Cortex of kidney (tissue), 1 donor: ENCODE measurements at places on chromosomes 4 and X.

DNA sequence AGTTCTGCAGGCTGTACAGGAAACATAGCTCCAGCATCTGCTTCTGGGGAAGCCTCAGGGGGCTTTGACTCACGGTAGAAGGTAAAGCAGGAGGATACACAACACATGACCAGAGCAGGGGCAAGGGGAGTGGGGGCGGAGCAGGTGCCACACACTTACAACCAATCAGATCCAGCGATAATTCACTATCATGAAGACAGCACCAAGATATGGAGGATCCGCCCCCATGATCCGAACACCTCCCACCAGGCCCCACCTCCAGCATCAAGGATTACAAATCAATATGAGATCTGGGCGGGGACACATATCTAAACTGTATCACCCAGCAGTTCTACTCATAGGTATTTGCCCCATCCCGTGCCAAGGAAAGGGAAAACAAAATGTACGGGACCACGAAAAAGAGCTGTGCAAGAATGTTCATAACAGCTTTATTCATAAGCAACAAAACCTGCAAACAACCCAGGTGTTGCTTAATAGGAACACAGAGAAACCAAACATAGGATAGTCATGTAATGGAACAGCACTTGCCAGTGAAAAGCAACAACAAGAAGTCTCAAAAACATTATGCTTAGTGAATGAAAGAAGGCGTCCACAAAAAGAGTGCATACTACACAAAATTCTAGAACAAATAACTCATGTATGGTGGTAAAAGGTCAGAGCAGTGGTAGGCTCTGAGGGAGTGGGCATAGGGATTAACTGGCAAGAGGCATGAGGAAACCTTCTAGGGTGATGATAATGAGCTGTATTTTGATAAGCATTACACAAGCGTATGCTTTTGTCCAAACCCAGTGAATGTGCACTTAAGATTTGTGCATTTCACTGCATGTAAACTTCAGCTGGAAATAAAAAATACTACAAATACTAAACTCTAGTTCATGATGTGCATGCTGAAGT is 130.9 kb upstream of the FAM9B start:
- DNase-seq, result no peak

DNA sequence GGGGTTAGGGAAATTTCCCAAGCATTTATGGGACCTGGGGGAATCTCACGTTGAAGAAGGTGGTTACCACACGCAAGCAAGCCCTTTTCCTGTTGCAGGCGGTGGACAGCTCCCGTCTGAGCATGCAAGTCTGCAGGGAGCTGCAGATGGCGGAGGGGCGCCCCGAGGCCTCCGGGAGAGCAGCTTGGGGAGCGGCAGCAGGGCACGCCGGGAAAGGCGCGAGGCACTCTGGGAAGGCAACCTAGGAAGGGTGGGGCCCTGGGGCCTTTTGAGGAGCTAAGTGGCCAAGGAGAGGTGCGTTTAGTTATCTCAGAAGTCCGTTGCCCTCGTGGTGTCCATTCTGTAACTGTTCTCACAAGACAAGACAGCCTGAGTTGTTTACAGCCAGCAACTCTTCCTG is 57.0 kb upstream of the SLC25A4 start:
- DNase-seq, result no peak

DNA sequence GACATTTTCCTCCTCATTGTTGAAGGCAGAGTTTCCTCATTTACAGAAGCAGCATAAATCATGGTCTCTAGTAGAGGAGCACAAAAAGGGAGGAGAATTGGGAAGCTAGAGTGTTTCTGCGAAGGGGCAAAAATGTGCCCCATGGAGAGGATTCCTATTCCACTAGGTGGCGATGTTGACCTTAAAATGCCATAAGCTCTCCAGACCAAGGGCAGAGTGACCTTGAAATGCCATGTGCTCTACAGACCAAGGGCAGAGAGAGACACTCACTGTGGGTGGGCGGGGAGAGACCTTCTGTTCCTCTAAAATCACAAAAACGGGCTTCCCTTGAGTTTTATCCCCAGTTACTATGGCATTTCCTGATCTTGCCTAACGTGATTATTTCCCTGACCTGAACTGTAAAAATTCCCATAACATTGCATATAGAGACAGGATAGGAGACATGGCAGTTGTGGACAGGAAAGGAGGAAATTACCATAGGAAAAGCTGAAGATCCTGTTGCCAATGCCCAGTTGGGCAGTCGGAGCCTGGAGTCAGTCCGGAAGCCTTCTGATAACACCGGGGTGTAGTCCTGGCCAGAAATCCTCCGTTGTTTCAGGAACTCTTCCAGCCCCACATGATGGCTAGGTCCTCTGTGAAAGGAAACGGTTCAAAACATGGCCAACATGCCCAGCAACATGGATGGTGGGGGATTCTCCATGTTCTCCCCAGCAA is 567.7 kb downstream of the MAGEB5 start:
- no peak for DNase-seq

DNA sequence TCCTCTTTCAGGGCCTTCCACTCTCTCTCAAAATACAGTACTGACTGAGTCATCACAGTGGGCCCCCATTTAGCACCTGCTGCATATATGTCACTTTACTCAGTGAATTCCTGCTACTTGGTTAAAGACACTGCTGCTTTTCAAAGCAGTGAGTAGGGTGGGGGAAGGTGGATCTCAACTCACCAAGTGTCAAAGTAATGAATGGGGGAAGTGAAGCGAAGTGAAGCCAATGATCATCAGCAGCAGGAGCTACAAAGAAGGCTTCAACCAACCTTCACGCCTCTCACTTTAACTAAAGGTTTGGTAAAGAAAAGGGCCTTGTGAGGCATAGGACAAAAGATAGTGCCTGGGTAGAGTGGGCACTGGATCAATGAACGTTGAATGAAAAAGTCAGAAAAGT is 424.1 kb downstream of the SMARCA1 start:
- no peak for DNase-seq

- DNase-seq, result no peak
Measured at GRCh38 chrX:9566150-9566621, 101.3 kb downstream of the TBL1X start.

GRCh38 chr4:123825596-123826291 is 429.1 kb downstream of the SPRY1 start:
- DNase-seq, result no peak

GRCh38 chr4:118774989-118775388 is 60.9 kb downstream of the SEC24D start:
- no peak for DNase-seq

- no peak for DNase-seq
Measured at GRCh38 chr4:57501720-57502119, 391.5 kb upstream of the IGFBP7 start.

- DNase-seq, result no peak
Measured at GRCh38 chr4:41408859-41409593, 128.9 kb upstream of the LIMCH1 start.

- DNase-seq, result no peak
Measured at GRCh38 chr4:108695062-108695461, 44.7 kb downstream of the OSTC start.

- DNase-seq, result no peak
Measured at GRCh38 chrX:262381-262909, 18.7 kb upstream of the PLCXD1 start.

DNA sequence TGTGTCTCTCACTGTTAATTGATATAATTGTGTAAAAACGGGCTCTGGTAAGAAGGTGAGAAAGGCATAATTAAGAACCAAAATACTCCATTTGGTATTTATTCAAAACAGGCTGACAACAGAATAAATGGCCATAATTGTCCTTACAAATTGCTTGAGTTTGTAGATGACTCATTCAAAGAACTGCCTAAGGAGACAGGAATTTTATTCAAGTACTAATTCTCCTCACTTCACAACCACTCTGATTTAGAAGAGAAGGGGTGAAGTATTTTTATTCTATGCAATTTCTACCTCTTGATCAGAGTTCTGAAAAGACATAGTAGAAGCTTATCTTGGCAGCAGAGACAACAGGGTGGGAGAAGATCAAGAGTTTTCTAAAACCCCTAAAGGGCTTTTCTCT is 43.1 kb downstream of the ATP11C start:
- no peak for DNase-seq

GRCh38 chrX:128975745-128976144 is 547.5 kb downstream of the SMARCA1 start:
- no peak for DNase-seq

- DNase-seq, result no peak
Measured at GRCh38 chr4:80465238-80465637, 129.7 kb downstream of the CFAP299 start.

DNA sequence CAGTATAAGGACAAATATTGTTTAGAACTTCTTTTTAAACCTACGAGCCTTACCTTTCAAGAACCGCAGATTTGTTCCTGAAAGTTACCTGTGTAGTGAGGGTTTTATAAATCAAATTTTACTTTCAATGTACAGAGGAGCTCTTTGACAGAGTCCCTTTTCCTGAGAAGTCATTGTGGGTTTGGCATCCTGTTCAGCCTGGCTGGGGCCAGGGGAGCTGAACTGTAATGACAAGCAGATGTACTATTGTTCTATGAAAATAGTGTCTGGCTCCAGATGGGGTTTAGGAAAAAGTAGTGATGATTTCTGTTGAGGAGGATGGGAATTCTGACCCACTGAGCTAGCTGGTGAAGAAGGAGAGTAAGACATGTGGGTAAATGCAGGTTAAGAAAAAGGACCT is 196.2 kb upstream of the PGRMC2 start:
- no peak for DNase-seq

- no peak for DNase-seq
Measured at GRCh38 chr4:83910693-83911092, 374.8 kb downstream of the GPAT3 start.

- no peak for DNase-seq
Measured at GRCh38 chrX:114889481-114889880, 127.9 kb downstream of the IL13RA2 start.
